ENCODE measurements at places on chromosomes 16 and 17. TPM values are rescaled to one million over a fixed set of nuclear protein-coding genes. Genes with fewer than 3 reads are reported as not detected.

The VKORC1 gene
- polyA plus RNA-seq, result 74.1 TPM

The UMOD gene
- 223 TPM for polyA plus RNA-seq

The FKBP10 gene
- 141 TPM for polyA plus RNA-seq

The BEAN1 gene
- 2.9 TPM for polyA plus RNA-seq

DNA sequence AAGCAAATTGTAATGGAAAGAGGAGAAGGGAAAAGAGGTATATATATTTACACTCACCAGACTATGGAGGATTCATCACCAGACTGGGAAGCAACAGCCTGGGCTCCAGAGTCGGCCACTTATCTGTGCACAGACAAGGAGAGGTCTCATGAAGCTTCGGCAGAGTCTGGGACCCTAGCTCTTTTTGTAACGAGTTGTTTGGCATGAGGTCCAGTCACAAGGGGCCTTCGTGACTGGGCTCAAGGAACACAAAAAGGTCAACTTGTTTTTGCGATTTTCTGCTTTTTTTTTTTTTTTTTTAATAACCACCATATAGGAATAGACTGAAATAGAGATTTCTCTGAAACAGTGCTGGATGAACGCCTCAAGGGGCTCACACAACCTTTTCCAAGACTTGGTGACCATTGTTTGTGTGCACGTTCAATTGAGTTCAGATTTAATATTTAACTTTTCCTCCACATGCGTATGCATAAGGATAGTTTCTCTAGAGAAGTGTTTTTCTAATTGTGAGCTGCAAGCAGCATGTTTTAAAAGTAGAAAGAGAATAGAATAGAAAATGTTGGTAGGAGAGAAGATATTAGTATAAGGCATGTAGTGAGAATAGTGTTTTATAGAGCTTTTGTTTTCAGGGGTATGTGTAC lies 25.8 kb downstream of the BPTF start:
- no peak for DNase-seq

GRCh38 chr16:72829846-72830775 lies 217.8 kb downstream of the ZFHX3 start:
- DNase-seq, result no peak

- no peak for DNase-seq
These were observed 203.7 kb downstream of the LGALS9B start for GRCh38 chr17:20263595-20263994.

- no peak for DNase-seq
These were observed 21.1 kb downstream of the RARA start for GRCh38 chr17:40329839-40330794.

- DNase-seq, result no peak
These were observed 70.0 kb upstream of the PMFBP1 start for GRCh38 chr16:72241930-72242329.

GRCh38 chr16:84703681-84704080 lies 3.9 kb downstream of the USP10 start:
- DNase-seq, result no peak

GRCh38 chr17:28871056-28871579 lies 16.3 kb downstream of the ERAL1 start:
- no peak for DNase-seq

DNA sequence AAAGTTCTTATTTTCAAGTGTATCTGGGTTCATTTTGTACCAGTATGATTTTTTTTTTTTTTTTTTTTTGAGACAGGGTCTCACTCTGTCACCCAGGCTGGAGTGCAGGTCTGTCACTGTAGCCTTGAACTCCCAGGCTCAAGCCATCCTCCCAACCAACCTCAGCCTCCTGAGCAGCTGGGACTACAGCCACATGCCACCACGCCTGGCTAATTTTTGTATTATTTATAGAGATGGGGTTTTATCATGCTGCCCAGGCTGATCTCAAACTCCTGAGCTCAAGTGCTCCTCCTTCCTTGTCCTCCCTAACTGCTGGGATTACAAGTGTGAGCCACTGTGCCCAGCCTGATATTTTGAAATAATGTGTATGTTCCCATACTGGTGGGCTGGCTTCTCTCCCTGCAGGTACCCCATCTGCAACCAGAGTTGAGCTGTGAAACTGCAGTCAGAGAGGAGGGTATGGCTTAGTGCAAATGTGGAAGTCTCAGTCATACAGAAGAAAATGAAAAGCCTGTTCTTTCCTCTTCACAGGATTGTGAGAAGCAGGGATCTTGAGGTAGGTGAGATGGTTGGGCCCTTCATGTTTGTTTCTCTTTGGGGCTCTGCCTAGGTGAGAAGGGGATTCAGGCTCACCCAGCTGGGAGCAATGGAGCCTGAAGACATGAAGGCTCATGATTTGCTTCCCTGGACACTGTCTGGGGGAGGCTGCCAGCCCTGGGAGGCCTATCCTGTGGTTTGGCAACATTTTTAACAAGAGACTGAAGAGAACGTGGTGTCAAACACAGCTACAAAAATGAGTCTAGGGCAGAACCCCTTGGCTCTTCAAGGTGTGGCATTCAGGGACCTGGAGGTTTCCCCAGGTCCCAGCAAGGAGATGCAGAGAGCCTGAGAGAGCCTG lies 41.3 kb upstream of the SIAH1 start:
- DNase-seq, result no peak

- DNase-seq, result no peak
These were observed 296.6 kb downstream of the WWOX start for GRCh38 chr16:78396046-78396445.
